Activated T-helper 1 cell treated with anti-CD3 and anti-CD28 coated beads, Interleukin-12 subunit alpha, Interleukin-12 subunit beta, Interleukin-2, Interleukin-4 antibody, amounts not matched to agents 30 ng/mL and 10 ng/mL and 1 ng/mL, durations not matched to agents 14 hours and 24 hours and 36 hours (primary cell): ENCODE measurements at places on chromosomes 7 and 10.

GRCh38 chr10:53025172-53025711, 252.7 kb upstream of the MBL2 start:
- no peaks in the 10 kb centered on the region for H3K4me1 ChIP-seq
- no peaks in the 10 kb centered on the region for H3K27me3 ChIP-seq
- H3K36me3 ChIP-seq = no peaks in the 10 kb centered on the region
- no peak overlapping the region for H3K27ac ChIP-seq
- DNase-seq = no peak
- H3K4me3 ChIP-seq = no peak overlapping the region

DNA sequence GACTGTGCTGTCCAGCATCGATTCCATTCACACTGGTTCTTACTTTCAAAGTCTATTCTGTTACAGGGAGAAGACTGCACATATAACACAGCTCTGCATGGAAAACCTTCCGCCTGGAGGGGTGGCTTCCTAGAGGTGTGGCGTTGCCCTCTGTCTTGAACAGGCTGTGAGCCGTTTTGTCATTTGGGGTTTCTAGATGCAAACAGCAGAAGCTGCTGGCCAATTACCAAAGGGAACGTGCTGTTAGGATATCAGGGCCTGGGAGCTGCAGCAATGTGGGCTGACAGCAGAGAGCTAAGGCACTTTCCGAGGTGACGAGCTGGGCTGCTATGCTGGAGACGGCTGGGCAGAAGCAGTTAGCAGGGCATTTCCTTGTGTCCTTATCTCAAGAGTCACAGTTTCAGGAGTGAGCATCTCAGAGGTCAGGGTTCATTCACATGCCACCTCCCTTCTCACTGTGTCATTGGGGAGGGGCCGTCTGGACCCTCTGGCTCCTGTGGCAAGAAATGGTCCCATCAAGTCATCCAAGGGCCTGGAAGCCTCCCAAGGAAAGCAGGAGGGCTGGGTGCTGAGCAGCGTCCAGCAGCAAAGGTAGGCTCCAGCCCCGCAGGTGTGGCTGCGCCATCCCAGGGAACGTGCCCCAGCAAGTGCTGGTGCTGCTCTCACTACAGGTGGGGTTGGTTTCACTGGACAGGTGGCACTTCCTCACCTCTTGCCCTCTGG, 106.5 kb downstream of the WDR37 start:
- no peaks in the 10 kb centered on the region for H3K4me1 ChIP-seq
- no peak overlapping the region for H3K27ac ChIP-seq
- H3K36me3 ChIP-seq = no peaks in the 10 kb centered on the region
- no peak for DNase-seq
- peaks cover 5% of the 10 kb centered on the region for H3K27me3 ChIP-seq

- H3K4me1 ChIP-seq = no peaks in the 10 kb centered on the region
- H3K4me3 ChIP-seq = no peak overlapping the region
- DNase-seq = no peak
- H3K36me3 ChIP-seq = no peaks in the 10 kb centered on the region
Observed at GRCh38 chr7:81926-82756, 110.2 kb upstream of the FAM20C start.

GRCh38 chr7:107966711-107967110, 36.2 kb downstream of the LAMB1 start:
- no peaks in the 10 kb centered on the region for H3K36me3 ChIP-seq
- no peak for DNase-seq
- peaks cover 7% of the 10 kb centered on the region for H3K27me3 ChIP-seq
- H3K4me3 ChIP-seq = no peak overlapping the region
- H3K4me1 ChIP-seq = no peaks in the 10 kb centered on the region

GRCh38 chr7:150965273-150965830, 12.8 kb downstream of the KCNH2 start:
- H3K4me3 ChIP-seq = no peak overlapping the region
- no peaks in the 10 kb centered on the region for H3K4me1 ChIP-seq
- H3K27ac ChIP-seq = no peak overlapping the region
- H3K27me3 ChIP-seq = peaks cover 17% of the 10 kb centered on the region
- no peak for DNase-seq

- no peaks in the 10 kb centered on the region for H3K36me3 ChIP-seq
- H3K27me3 ChIP-seq = no peaks in the 10 kb centered on the region
- H3K4me1 ChIP-seq = no peaks in the 10 kb centered on the region
- no peak for DNase-seq
Observed at GRCh38 chr7:78709658-78710057, 743.8 kb downstream of the MAGI2 start.

DNA sequence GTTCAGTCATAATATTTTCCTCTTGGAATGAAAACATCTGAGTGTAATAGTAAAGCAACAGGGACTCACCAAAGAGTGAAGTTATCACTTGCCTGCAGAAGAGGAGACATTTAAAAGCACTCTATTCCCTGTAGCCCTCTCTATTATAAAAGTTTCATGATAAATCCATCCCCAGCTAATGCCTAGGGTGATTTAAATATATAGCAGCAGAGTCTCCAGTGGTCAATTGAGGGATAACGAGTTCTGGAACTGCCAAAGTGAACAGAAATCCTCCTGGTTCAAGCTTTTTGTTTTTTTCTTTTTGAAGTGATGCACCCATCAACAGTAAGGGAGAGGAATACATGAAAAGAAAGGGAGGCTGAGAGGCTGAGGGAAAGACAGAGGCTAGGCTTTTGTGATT, 87.3 kb downstream of the EVX1 start:
- no peaks in the 10 kb centered on the region for H3K4me1 ChIP-seq
- H3K27ac ChIP-seq = no peak overlapping the region
- no peak for DNase-seq
- no peaks in the 10 kb centered on the region for H3K36me3 ChIP-seq
- H3K27me3 ChIP-seq = no peaks in the 10 kb centered on the region

GRCh38 chr7:129906700-129907099, 46.1 kb downstream of the UBE2H start:
- H3K4me1 ChIP-seq = peaks cover 38% of the 10 kb centered on the region
- H3K27ac ChIP-seq = no peak overlapping the region
- no peaks in the 10 kb centered on the region for H3K27me3 ChIP-seq
- DNase-seq = no peak
- H3K4me3 ChIP-seq = no peak overlapping the region
- H3K36me3 ChIP-seq = peaks cover 36% of the 10 kb centered on the region

DNA sequence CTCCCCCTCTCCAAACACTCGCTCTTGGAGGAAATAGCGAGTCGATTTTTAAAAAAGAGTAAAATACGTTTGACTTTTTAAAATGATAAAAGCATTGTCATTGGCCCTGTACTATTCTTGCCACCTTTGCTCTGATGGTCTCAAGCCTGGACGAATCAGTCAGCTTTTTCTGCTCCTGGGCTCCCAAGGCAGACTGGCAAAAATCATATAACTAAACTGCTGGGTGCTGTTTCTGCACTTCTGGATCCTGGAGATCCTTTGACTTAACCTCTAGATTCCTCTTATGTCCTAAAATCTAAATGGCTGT, 1.8 kb downstream of the TPST1 start:
- peaks cover 29% of the 10 kb centered on the region for H3K4me1 ChIP-seq
- H3K27me3 ChIP-seq = peaks cover 35% of the 10 kb centered on the region
- H3K27ac ChIP-seq = no peak overlapping the region
- no peak for DNase-seq
- H3K4me3 ChIP-seq = peak overlapping the region; percentile 1

DNA sequence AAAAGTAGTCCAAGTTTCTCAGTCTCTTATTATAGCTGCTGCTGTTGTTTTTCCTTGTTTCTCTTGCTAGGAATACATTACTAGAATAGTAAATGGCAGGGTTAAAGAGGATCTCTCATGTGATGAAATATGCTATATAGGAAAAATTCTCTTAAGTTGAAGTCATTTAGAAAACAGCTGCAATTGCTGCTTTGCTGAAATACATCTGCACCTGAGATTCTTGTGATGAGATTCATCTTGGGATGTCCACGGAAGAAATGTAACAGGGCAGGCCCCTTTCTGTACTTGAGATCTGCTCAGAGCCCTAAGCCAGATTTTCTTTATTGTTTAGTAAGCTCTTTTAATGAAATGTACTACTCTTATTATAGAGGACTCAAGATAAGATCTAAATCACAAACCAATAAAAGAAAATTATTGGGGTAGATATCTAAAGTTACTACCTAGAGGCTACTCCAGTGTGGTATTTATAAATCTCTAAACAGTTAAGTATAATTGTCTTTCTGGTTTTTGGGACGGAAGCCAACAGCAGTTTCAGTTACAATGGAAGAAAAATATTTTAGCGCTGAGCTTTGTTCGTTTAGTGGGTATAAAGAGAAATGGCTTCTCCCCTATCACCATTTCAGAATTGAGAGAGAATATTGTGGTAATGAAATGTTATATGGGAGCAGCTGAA, 701.5 kb downstream of the KCNMA1 start:
- DNase-seq = no peak
- no peak overlapping the region for H3K4me3 ChIP-seq
- H3K27me3 ChIP-seq = no peaks in the 10 kb centered on the region
- no peaks in the 10 kb centered on the region for H3K36me3 ChIP-seq
- H3K27ac ChIP-seq = no peak overlapping the region

DNA sequence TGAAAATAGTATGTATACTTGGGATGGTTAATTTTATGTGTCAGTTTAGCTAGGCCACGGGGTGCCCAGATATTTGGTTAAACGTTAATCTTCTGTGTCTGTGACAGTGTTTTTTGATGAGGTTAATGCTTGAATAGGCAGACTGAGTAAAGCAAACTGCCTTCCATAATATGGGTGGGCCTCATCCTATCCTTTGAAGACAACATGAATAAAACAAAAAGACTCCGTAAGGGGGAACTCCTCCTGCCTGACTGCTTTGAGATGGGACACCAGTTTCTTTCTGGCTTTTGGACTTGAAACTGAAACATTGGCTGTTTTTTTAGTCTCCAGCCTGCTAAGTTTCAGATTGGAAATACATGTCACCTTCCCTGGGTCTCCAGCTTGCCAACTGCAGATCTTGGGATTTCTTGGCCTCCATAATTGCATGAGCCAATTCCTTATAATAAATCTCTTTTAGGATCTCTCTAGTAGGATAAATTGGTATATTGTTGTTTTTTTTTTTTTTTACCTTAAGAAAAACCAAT, 59.9 kb upstream of the GLCCI1 start:
- no peaks in the 10 kb centered on the region for H3K36me3 ChIP-seq
- no peaks in the 10 kb centered on the region for H3K4me1 ChIP-seq
- no peak overlapping the region for H3K27ac ChIP-seq
- no peak overlapping the region for H3K4me3 ChIP-seq
- DNase-seq = no peak

GRCh38 chr10:29434111-29434510, 145.2 kb downstream of the LYZL1 start:
- H3K27ac ChIP-seq = no peak overlapping the region
- peaks cover 9% of the 10 kb centered on the region for H3K36me3 ChIP-seq
- DNase-seq = no peak
- H3K4me1 ChIP-seq = no peaks in the 10 kb centered on the region
- H3K4me3 ChIP-seq = no peak overlapping the region
- no peaks in the 10 kb centered on the region for H3K27me3 ChIP-seq

DNA sequence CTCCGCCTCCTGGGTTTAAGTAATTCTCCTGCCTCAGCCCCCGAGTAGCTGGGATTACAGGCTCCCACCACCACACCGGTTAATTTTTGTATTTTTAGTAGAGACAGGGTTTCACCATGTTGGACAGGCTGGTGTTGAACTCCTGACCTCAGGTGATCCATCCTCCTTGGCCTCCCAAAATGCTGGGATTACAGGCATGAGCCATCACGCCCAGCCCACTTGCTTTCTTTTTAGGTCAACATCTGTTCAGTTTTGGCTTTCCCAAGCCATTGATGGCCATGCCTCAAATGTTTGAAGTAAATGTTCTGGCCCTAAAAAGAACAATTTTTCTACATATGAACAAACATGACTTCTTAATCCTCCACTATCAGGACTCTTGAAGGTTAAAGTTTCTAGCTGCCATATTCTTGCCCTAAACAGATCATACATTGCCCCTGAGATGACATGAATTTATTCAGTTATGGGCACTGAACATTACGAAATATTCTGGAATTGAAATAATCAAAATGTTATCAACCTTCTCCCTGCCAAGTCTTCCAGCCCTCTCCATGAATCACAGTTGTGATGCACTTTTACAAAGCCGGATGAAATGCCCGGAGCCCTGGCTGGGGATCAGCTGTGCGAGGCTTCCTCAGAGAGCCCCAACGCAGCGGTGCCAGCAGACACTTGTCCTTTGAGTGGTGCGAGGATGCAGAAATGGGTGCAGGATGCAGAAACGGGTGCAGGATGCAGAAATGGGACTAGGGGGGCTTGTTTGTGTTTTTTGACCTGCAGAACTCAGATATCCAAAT, 2.9 kb downstream of the MRLN start:
- H3K27me3 ChIP-seq = peaks cover 13% of the 10 kb centered on the region
- no peaks in the 10 kb centered on the region for H3K4me1 ChIP-seq
- no peaks in the 10 kb centered on the region for H3K36me3 ChIP-seq

GRCh38 chr10:103632247-103632642, 138.7 kb downstream of the NEURL1 start:
- no peaks in the 10 kb centered on the region for H3K27me3 ChIP-seq
- no peaks in the 10 kb centered on the region for H3K4me1 ChIP-seq
- DNase-seq = no peak
- no peak overlapping the region for H3K4me3 ChIP-seq
- H3K36me3 ChIP-seq = peaks cover 1% of the 10 kb centered on the region
